ENCODE measurements at places on chromosomes 5 and 9.

DNA sequence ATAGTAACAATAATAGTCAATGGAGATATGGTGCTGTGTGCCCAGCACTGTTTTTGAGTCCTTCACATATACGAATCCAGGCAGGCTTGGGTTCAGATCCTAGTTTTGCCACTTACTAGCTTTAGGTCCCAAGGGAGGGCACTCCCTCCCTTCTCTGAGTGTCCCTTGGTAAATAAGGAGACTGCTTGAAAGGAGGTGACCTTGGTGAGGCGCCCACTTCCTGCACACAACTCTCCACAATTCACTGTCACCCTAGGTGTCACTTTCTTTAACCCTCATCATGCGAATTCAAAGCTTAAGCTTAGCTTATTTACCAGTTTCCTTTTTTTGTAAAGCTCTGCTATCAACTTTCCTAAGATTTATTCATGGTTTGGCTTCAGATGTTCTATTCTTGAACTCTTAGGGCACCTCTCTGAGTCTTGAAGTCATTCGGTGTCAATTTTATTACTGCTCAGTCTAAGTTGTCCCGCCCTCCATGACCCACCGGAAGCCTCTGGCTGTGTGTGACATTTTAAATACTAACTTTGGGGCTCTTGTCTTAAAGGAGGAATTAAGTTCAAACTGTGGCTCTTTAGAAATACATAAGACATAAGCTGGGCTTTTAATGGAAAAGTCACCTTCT, 170.7 kb upstream of the ZNF618 start:
- no peak for DNase-seq

DNA sequence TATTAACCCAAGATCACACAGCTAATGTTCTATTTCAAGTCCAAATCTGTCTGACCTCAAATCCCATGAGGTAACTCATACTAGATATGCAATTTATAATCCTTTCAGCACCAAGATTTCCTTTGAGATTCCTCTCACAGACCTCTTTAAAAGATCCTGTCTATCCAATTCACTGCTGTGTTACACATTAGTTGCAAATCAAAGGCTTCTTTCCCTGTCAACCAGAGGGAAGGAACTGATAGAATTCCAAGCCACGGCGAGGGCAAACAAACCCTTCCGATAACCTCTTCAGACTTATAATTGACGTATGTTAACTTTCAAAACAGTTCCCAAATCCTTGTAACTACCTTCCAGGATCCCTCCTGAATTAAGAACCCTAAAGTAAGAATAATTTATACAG, 168.9 kb downstream of the DRD1 start:
- DNase-seq, result peak; percentile 19

- no peak for DNase-seq
These were observed 129.7 kb upstream of the MTAP start for GRCh38 chr9:21672761-21673160.

GRCh38 chr5:76104027-76104426, 20.8 kb downstream of the SV2C start:
- DNase-seq, result no peak

DNA sequence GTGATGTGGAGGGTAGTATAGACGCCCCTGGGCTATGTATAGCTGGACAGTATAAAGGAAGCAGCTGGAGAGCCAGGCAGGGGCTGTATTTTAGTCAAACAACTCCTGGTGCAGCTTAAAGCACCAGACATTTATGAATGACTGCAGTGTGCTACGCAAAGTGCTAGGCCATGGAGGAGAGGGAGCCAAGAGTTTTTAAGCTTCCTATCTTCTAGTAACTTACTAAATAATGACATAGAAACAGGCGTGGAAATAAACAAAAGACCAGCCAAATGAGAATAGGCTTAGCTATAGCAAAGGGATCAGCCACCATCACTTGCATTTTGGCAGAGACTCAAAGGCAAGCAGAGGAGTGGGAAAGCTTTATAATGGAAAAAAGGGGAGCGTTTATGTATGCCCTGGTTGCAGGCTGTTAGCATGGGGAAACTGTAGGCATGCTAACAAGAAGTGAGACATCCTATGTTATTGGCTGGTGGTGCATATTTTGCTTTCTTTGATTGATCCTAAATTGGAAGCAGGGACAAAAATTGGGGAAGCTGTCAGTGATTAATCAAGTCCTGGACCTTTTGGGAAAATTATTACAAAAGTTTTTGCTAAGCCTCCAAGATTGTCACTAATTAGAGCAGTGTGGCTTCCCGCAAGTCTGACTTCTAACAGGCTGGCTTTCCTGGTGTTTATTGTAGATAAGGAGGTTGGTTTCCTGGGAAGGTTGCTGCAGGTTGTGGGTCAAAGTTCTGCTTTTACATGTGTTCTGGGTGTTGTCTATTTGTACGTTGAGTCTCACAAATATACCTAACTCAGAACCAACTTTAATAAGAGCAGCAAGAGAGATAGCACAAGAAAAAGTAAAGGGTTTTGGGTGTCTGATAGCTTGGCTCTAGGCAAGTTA, 46.6 kb downstream of the RAB3C start:
- no peak for DNase-seq

GRCh38 chr9:130288926-130289690, 23.5 kb downstream of the HMCN2 start:
- no peak for DNase-seq

GRCh38 chr9:108631496-108632285, 224.1 kb downstream of the ACTL7B start:
- no peak for DNase-seq

DNA sequence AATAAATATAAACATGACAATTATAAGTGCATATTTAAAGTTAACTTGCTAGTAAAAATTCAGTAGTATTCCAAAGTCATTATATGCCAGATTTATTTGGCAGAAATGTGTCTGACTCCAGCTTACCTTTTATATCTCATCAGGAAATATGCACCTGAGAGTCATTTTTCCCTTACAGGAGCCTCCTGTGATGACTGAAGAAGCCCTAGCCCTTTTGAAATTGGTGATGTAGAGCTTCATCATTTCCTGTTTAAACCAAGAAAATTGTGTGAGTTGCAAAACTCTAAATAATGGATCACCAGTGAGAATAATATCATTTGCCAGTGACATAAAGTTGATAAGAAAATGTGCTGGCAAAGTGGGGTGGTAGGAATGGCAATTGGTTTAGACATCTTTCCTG, 42.1 kb upstream of the CTNND2 start:
- DNase-seq, result no peak

- DNase-seq, result peak; percentile 60
These were observed 106.6 kb downstream of the PALM2AKAP2 start for GRCh38 chr9:109886617-109887016.

- no peak for DNase-seq
These were observed 39.7 kb downstream of the TLE1 start for GRCh38 chr9:81649475-81650240.

DNA sequence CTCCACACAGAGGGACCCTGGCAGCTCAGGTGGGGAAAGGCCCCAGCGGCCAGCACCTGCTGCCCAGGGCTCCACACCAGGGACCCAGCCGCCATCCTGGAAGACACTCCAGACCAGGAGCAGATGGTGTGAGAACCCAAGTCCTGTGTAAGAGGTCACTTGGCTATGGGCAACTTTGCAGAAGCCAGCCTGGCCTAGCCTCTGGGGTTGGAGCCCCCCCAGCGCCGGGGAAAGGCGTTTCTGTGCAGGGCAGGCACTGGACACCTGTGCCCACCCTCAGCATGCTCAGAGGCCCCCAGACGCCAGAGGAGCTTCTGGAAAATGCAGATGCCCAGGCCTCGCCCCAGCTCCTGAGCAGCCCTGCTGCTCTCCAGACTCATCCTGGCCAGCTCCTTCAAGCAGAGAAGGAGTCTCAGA, 34.0 kb downstream of the RASGEF1C start:
- DNase-seq, result no peak

- DNase-seq, result no peak
These were observed 16.9 kb downstream of the PHF19 start for GRCh38 chr9:120860083-120860482.

GRCh38 chr9:34716711-34717110, 6.8 kb upstream of the CCL21 start:
- DNase-seq, result no peak

- DNase-seq, result no peak
These were observed 113.8 kb downstream of the TMC1 start for GRCh38 chr9:72635197-72635596.

DNA sequence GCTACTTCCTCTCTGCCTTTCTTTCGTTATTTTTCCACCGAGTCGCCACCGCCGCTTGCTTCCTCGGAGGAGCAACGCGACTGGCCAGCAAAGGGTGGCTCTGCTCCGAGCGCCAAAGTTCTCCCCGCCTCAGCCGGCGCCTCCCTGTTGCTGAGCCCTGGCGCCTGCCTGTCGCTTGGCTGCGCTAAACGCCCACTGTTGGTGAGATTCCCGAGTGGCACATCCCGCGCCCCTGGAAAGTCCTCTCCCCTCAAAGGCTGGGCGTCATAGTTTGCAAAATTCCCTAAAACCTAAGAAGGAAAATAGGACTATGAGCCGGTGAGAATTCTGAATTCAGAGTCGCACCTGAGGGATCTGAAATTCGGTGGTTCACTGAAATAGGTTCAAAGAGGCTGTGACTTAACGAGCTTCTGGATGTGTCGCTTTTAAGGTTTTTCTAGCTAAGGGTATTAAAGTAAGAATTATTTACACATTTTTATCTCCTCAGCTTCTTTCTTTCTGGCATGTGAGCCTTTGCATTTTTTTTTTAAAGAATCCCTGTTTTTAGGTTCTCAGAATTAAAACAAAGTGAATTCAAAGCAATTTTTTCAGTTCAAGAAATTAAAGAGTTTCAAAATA, at the start of gene GRIN3A:
GRIN3A (minus strand) TSS at position 82 of the 618 bp plus-strand sequence. CDS start 668 bp downstream, outside the sequence.
- no peak for DNase-seq

- DNase-seq, result no peak
These were observed 18.9 kb upstream of the IGFBPL1 start for GRCh38 chr9:38443181-38443580.

- peak; percentile 83 for DNase-seq
These were observed 188.6 kb upstream of the DMRT1 start for GRCh38 chr9:652914-653313.

GRCh38 chr5:121500310-121500709, 351.4 kb upstream of the FTMT start:
- no peak for DNase-seq

GRCh38 chr5:102090770-102091169, 205.3 kb downstream of the SLCO4C1 start:
- no peak for DNase-seq

DNA sequence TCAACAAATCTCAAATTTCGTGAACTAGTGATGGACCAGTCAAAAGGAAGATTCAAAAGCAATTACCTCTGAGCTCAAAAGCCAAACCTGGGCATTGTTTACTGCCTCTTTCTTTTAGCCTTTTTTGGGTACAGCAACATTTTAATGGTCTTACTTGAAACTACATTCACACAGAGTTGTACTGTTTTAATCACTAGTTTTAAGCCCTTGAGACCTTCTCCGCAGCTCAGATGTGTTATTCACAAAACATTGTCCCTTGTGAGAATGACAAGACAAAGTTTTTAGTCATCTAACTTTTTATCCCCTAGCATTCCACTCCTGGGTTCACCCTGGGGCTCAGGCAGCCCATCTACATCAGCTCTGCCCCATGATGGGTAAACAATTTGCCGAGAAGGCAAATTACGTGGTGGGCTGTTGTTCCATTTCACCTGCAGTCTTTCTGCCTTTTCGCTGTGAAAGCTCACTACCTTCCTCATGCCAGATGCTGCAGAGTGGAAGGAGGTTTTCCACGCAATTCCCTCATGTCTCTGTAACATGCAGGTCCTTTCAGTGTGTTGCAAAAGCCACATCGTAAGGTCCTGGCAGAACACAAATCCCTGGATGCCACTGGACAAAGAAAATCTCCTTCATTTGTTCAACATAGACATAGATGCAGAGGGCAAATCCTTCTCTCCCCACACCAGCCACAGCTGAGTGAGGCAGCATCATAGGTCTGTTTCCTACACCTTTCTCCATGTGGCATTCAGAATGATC, 175.7 kb downstream of the EBF1 start:
- DNase-seq, result no peak

DNA sequence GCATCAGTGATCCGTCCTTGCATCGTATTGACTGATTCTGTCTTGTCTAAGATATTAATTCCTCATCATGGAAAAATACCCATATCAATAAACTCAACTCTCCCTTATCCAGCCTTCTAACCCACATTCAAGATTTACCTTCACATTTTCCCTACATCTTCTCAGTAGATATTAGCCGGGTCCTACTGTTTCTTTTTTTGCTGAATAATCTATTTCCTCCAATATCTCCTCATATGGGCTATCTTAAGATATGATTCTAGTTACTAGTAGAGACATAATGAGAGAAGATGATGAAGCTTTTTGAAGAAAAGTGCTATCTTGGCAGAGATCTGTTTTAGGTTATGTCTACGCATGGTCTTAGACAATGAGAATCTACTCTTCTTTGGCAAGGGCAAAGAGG, 785.8 kb downstream of the BRINP1 start:
- no peak for DNase-seq

DNA sequence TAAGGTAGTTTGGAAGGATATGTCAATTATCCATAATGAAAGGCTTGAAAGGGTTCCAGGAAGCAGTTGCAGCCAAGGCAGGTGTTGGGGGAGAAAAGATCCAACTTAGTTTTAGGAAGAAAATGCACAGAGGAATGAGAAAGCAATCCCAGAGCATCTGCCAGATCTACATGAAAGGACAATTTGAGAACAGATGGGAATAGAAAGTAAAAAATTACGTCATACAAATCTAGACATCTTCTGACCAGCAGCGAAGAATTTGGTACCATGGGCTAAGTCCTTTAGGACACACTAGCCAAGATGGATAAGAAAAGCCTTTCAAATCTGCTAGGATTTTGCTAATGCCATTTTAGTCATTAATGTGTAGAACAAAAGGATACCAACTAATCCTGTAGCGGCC, 244.1 kb upstream of the PRR16 start:
- no peak for DNase-seq

DNA sequence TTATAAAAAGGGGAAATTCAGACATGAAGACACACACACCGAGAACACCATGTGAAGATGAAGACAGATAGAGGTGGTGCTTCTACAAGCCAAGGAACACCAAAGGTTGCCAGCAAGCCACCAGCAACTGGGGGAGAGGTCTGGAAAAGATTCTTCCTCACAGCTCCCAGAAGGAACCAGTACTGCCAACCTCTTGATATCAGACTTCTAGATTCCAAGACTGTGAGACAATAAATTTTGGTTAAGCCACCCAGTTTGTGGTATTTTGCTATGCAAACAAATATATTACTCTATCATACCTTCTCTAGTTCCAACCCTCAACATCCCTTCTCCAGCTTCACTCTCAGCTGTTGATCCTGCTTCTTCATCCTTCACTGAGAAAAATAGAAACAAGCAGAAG, 451.1 kb downstream of the EBF1 start:
- DNase-seq, result peak; percentile 32

GRCh38 chr9:101467690-101468089, 32.1 kb upstream of the ALDOB start:
- no peak for DNase-seq

DNA sequence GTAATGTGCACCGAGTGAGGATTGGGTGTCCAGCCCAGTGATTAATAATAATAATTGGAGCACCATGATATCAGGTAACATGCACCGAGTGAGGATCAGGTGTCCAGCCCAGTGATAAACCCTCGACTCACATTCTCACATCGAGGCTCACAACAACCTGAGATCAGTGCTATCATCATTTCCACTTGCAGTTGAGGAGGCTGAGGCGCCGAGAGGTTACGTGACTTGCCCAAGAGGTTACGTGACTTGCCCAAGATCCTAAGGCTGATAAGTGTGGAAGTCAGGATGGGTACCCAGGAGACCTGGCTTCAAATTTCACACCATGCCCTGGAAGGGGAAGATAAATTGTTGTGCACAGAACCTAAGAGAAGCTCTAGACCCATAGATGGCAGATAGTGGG, 189.4 kb downstream of the MED10 start:
- no peak for DNase-seq

Measured in fibroblast of mammary gland (primary cell).